ENCODE measurements at places on chromosomes 2 and 18.

DNA sequence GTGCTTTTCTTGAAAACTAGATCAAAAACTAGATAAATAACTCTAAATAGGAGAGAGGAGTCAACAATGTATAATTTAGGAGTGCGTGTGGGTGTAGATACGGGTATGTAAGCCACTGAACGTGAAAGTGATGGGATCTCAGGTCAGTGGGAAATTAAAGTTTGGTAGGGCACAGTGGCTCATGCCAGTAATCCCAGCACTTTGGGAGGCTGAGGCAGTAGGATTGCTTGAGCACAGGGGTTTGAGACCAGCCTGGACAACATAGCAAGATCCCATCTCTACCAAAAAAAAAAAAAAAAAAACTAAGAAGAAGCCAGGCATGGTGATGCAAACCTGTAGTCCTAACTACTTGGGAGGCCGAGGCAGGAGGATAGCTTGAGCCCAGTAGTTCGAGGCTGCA, 247.1 kb downstream of the ANAPC1 start:
- DNase-seq: no peak

DNA sequence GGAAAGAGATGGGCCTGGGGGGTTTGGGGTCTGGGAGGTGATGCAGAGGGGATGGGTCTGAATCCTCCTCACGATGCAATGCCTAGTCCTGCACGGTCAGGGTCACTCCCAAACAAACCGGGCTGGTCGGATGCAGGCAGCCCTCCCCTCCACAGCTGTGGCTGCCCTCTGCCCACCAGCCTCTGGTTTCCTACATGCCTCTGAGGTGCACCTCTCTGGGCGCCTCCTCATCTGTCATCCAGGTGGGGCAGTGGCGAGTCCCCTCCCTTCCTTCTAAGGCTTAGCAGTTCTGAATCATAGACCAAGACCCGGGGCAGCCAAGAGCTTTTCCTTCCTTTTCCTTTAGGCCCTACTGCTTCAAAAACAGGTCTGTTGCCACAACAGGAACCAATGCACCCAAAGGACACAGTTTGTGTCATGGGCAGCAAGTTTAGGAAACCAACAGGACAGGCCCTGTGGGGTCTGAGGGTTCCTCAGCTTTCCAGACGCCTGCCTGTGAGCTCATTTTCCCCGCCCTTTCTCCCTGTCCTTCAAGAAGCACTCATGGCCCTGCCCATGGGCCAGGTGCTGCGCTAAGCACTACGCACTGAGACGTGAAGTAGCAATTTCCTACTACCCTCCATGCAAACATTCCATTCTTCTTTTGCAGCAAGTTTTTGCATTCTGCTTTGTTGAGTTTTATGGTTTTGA, 6.5 kb upstream of the MAL start:
- DNase-seq: no peak

DNA sequence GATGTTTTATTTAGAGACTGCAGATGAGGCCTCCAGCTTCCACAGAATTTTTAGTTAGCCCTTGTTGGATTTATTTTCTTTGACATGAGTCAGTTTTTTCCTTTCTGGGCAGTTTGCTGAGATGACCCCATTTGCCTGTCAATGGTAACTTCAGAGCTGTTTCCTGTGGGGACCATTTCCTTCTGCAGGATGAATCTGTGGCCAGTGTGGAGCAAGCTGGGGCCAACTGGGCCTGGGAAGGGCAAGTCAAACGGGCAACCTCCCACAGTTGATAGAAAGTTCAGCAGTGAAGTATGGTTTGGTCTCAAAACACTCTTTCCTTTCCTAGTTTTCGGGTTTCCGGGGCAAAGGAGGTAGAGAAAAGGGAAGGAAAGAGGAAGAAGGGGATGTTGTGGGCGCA, 291.4 kb upstream of the NRP2 start:
- no peak for DNase-seq

GRCh38 chr18:25805323-25805722, 285.1 kb downstream of the SS18 start:
- no peak for DNase-seq

- DNase-seq: no peak
Observed at GRCh38 chr2:240121190-240121589, 14.9 kb downstream of the COPS9 start.

Measured in left cardiac atrium (tissue), 4 donors.